ENCODE measurements at places on chromosomes 16 and 17.

DNA sequence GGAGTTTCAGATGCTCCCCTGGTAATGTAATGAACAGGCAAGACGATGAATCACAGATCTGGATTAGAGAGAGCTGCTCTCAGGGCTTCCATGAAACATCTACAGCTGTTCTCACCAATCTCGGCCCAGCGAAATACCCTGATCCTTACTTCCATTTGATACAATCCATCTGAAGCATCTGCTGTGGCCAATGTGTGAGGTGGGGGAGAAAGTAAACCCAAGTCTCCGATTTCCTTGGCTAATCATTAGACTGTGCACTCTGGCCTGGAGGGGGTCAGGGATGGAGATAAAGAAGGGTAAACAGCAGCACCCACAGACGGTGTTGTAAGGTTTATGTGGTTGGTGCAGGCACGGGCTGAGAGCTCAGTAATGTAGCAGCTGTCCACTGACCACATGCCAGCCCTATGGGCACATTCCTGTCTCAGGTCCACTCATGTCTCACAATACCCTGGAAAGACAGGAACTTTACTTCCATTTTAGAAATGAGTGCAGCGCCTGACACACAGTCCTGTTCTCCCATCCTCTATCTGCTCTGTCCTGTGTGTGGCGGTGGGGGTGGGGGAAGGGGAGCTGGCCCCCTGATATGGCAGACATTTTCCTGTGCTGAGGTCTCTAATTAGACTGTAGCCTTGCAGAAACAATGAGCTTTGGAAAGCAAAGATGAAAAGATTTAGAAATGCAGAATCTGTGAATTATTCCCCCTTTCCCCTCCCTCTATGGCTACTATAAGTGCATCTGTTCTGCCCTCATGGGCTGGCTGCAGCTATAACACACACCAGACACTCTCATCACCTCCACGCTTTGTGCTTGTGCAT lies 48.3 kb upstream of the ERN1 start:
- DNase-seq, result no peak

DNA sequence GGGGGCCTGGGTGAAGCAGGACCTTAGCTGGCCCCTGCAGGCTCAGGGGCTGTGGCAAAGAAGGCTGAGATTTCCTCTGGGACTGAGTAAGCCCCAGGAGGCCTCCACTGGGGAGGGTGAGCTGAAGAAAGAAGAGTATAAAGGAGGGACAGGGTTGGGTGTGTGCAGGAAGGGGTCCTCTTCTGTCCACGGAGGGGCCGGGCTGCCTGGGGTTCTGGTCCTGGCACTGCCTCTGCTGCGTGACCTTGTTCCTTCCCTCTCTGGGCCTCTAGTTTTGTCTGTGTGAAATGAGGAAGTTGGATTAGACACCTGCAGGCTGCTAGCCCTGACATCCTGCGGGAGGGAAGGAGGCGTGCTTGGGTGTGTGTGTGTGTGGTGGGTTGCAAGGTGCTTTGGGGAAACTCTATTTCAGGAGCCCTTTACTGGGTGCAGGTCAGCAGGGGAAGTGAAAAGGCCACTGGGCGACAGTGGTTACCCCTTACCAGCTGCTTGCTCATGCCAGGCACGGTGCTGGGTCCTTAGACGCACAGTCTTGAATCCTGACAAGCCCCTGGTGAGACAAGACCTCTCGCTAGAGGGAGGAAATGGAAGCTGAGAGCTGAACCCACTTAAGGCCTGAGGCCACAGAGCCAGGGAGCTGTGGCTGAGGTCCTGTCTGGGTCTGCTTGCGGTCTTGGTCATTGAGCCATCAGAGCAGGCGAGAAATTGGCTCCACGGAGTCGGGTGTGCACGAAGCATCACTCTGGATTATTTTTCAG lies 60.7 kb downstream of the OR1D5 start:
- DNase-seq, result no peak

DNA sequence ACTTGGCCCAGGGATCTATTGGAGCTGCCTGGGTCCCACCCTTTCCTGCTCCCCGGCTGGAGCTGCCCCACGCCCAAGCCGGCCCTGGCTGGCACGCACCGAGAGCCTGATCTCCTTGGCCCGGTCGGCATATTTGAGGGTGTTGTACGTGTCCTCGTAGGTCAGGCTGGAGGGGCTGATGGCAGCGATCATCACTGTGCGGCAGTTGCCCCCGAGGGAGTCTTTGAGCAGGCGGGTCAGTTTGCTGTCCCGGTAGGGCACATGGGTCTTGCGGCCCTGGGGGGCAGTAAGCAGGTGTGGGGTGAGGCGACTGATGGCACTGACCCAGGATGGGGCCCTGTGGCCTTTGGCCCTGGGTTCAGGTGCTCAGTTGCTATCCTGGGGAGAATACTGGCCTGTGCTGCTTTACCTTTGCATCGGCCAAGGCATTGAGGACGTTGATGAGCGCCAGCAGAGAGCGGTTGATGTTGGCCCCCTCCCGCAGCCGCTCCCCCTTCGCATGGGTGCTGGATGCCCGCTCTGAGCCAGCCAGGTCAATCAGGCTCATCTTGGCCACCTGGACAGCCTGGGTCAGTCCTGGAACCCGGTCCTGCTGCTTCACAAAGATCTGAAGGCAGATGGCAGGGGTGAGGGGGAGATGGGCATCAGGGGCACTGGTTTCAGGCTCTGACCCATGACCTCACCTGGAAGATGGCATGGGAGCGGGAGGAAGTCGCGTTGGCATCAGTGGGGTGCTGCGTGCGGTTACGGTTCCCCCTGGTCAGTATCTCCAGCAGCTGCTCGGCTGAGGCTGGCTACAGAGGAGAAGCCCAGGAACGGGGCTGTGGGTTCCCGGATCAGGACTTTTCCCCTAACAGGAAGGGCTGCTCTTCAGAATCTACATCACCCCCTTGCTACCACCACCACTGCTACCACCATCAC lies 13.5 kb downstream of the KIF18B start:
- no peak for DNase-seq

GRCh38 chr16:58656899-58657298 lies 27.3 kb upstream of the CNOT1 start:
- no peak for DNase-seq

DNA sequence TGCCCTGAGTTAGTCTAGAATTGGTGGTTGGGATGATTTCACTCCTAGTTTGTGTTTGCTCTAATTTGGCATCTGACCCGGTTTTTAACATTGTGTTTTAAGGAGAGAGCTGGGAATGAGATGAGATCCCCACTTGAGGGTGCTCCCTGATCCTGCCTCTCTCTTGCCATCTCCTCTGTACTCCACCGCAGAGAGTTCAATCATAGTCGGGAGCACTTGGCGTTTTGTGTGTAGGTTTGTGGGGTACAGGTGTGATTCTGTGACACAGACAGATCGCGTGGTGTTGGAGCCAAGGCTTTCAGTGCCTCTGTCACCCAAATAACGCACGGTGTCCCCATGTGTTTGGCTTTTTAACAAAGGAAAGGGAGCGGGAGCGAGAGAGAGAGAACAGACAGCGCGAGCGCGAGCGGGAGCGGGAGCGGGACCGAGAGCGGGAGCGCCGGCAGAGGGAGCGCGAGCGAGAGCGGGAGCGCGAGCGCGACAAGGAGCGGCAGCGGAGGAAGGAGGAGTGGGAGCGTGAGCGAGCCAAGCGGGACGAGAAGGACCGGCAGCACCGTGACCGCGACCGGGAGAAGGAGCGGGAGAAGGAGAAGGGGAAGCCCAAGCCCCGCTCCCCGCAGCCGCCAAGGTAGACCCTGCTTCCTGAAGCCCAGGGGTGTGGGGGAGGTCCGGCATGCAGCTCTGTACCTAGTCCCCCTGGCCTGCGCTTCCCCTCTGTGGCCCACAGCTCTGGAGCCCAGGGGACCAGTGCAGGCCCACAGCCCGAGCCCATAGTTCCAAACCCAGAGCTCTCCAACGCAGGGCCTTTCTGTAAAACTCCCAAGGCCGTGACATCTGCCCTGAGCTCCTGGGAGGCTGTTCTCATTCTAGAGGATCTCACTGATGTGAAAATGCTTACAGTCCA lies 27.2 kb upstream of the IL17C start:
- no peak for DNase-seq

DNA sequence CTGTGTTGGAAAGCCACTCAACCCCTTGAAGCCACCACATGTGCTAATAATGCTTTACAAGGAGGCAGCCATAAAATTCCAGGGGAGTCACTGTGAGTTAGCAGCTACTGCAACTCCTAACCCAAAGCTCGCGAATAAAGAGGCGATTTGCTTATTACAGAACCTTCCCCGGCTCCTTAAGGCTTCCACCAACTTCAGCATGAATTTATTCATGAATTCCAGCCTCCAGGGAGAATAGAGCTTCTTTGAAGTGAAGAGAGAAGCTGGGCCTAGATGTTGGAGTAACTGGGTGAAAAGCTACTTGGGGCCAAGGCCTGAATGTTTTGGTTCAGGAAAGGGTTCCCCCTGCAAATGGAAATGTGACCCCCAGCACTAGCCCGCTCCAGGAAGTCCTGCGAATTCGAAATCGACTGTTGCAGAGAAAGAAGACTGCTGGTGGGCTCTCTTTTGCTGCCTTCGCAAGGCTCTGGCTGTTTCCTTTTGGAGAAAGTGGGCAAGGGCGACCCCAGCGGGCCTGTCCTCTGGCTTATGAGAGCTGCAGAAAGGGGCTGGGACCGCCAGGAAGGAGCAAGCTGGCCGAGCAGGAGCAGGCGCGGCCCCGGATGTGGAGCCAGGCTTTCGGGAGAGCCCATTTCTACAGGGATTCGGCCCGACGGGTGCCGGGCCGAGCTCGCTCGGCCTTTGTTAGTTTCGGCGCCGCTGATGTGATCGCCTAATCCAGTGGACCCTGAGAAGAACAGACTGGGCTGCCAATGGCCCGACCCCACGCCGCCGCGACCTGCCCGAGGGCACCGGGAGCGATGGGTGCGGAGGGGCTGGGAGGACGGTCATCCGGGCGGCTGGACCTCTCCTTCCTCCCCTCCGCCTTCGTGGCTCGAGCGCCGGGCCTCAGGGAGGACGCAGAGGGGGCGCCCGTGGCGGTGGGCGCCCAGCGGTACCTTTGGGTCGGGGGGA lies 7.6 kb downstream of the CBX8 start:
- no peak for DNase-seq

DNA sequence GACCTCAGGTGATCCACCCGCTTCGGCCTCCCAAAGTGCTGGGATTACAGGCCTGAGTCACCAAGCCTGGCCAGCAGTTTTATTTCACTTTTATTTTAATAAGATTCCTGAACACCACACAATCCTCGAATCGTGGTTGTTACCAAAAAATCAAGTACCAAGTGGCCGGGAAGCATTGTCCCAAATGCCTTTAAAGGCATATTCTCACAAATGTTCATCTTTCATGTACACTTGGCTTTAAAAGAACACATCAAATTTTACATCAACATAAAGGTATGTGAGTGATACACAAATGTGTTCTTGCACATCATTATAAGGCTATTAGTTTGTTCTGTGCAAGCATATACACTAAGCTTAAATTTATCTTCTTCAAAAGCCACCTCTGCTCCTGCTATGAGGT lies 8.1 kb upstream of the MYH11 start:
- DNase-seq, result no peak

DNA sequence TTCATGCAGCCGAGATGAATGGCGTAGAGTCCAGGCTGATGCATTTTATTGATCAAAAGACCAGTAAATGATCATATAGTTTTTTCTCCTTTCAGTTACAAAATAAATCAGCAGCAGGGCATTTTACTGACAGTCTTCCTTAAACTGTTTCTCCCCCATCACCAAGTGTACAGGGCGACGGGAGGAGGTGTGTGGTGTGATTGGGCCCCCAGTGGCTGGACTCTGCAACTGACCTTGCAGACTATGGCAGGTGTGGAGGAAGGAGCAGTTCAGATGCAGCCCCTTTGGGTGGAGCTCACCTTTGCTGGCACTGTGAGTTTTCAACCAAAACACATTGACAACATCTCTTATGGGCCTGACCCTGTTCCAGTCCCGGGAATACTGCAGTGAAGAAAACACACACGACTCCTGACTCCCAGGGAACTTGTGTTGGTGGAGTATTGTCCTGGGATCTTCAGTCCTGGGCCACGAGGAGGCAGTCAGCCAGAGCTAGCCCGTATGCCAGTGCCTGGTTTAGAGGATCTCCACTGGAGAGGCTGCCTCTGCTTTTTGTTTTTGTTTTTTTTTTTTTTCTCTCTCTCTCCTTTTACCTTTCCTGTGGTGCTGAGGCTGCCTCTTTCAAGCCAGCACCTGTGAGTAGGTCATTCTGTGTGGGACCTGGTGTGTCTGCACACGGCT lies 29.8 kb downstream of the KIAA0513 start:
- DNase-seq, result no peak

- DNase-seq, result no peak
These were observed 120.6 kb downstream of the XYLT1 start for GRCh38 chr16:17350207-17350606.

DNA sequence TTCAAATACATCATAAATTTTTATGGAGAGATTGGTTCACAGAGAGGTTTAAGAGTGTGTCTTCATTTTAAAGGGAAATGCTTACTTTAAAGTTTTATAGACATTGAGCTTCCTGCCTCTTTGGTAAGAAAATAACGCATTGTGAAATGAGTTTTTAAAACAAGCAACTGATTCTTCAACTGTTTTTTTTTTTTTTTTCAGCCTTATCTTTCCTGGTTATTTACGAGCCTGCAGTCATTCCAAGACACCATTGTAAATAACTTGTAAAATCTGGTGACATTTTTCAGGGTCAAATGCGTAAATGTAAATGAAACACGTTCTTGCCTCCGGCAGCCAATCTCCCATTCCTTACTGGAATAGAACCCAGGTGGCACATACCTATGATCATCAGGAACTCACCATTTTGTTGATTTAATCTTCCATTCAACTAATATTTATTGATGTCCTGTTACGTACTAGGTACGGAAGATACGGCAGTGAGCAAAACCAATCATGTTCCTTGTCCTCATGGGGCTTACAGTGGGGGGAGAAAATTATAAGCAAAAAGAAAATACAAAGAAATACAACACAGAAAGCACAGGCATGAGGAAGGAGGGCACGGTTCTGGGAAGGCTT lies 33.2 kb upstream of the CDYL2 start:
- DNase-seq, result no peak

GRCh38 chr17:75088465-75089417 lies 987 bp downstream of the SLC16A5 start:
- no peak for DNase-seq

DNA sequence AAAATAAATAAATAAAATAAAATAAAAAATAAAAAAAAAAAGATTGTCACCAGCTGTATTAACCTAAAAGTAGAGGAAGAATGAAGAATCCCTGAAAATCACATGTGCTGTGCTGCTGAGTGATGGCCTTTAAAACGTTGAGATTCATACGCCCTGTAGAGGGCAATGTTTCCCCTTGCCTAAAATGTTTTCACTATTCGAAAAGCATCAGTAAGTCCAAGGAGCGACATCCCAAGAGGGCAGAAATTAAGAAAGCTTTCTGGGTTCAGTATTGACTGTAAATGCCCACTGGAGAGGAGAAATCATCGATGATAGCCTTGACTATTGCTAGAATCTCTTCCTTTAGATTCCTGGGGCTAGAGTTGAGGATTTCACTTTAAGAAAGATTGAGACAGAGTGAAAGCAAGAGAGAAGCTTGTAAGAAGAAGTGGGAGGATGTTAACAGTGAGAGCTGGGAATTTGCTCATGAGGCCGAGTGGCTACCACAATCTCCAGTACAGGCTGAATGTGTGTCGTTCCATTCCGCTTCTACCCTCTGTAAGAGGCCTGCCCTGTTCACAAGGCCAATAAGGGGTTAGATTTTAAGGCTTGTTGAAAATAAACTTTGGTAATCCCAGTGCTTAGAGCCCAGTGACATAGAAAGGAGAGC lies 170.8 kb upstream of the FAM20A start:
- DNase-seq, result no peak
